ENCODE measurements at places on chromosomes 4 and X. TPM values are rescaled to one million over a fixed set of nuclear protein-coding genes. Genes with fewer than 3 reads are reported as not detected.

Gene THAP9
- 1.9 TPM for total RNA-seq

Gene MSX1
- not detected for total RNA-seq

Gene CDKL2
- 2.4 TPM for total RNA-seq

Gene TMPRSS11B
- total RNA-seq, result not detected

Gene HOPX
- 53.6 TPM for total RNA-seq

Gene ARL9
- 0.37 TPM for total RNA-seq

Gene TCEAL2
- total RNA-seq, result 0.39 TPM

Gene CLDN22
- total RNA-seq, result not detected

Gene UGT2B7
- total RNA-seq, result not detected

Gene RASGEF1B
- 0.61 TPM for total RNA-seq

Gene IL3RA
- 1.2 TPM for total RNA-seq

Gene NR3C2
- total RNA-seq, result 7.8 TPM

Gene REPS2
- 0.26 TPM for total RNA-seq

Gene LNX1
- not detected for total RNA-seq

Gene TECRL
- not detected for total RNA-seq

Gene USP17L13
- not detected for total RNA-seq

Gene XKRX
- total RNA-seq, result 0.13 TPM

Gene ACTRT1
- not detected for total RNA-seq

Gene NLGN4X
- total RNA-seq, result not detected

Gene HS3ST1
- total RNA-seq, result 0.05 TPM

Gene ARR3
- not detected for total RNA-seq

Gene JCHAIN
- not detected for total RNA-seq

Gene OTOP1
- not detected for total RNA-seq

Gene ERCC6L
- 13.2 TPM for total RNA-seq

Gene NMU
- 1.0 TPM for total RNA-seq

Gene TBC1D1
- total RNA-seq, result 39.0 TPM

Gene MAGEA8
- not detected for total RNA-seq

Gene IL21
- total RNA-seq, result 5.0 TPM

Gene ZNF41
- total RNA-seq, result 10.5 TPM

Gene ENPP6
- 2.2 TPM for total RNA-seq

Gene ARMCX1
- total RNA-seq, result 0.64 TPM

Gene FRAS1
- not detected for total RNA-seq

Gene CHST7
- 2.4 TPM for total RNA-seq

Gene MAGEB4
- total RNA-seq, result not detected
